Left ventricle myocardium inferior (tissue), 1 donor: ENCODE measurements at places on chromosomes 6 and 20. TPM values are rescaled to one million over a fixed set of nuclear protein-coding genes. Genes with fewer than 3 reads are reported as not detected.

GRCh38 chr6:100892116-100892515, 11.0 kb upstream of the ASCC3 start:
- H3K36me3 ChIP-seq, result no peaks in the 10 kb centered on the region
- DNase-seq, result no peak
- no peak overlapping the region for H3K27ac ChIP-seq

DNA sequence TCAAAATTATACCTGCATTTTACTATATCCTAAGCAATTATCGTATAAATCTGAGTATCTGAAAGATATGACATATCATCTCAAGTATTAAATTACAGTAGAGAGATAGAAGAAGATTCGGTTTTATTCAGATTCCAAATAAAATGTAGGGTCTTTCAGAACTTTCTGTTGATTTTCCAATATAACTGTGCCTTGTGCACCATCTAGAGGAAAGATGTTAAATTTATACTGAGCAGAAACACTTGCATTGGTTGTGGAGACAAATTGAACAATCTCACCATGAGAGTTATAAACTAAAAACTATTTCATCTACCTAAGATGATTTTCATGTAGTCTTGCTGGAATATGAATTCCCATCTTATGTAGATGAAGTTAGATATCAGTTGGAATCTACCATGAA, 26.8 kb upstream of the HSF2 start:
- no peaks in the 10 kb centered on the region for H3K36me3 ChIP-seq
- no peak overlapping the region for H3K27ac ChIP-seq
- no peaks in the 10 kb centered on the region for H3K27me3 ChIP-seq
- H3K4me1 ChIP-seq, result no peaks in the 10 kb centered on the region

GRCh38 chr6:169190144-169190584, 63.5 kb downstream of the THBS2 start:
- H3K36me3 ChIP-seq, result no peaks in the 10 kb centered on the region
- H3K27me3 ChIP-seq, result peaks cover 8% of the 10 kb centered on the region
- peak overlapping the region; percentile 74 for H3K27ac ChIP-seq
- peak; percentile 73 for DNase-seq
- peaks cover 7% of the 10 kb centered on the region for H3K4me1 ChIP-seq
- no peak overlapping the region for H3K4me3 ChIP-seq

GRCh38 chr6:33676416-33677142, 34.9 kb downstream of the UQCC2 start:
- H3K36me3 ChIP-seq, result peaks cover 54% of the 10 kb centered on the region
- no peak for DNase-seq
- no peak overlapping the region for H3K27ac ChIP-seq

DNA sequence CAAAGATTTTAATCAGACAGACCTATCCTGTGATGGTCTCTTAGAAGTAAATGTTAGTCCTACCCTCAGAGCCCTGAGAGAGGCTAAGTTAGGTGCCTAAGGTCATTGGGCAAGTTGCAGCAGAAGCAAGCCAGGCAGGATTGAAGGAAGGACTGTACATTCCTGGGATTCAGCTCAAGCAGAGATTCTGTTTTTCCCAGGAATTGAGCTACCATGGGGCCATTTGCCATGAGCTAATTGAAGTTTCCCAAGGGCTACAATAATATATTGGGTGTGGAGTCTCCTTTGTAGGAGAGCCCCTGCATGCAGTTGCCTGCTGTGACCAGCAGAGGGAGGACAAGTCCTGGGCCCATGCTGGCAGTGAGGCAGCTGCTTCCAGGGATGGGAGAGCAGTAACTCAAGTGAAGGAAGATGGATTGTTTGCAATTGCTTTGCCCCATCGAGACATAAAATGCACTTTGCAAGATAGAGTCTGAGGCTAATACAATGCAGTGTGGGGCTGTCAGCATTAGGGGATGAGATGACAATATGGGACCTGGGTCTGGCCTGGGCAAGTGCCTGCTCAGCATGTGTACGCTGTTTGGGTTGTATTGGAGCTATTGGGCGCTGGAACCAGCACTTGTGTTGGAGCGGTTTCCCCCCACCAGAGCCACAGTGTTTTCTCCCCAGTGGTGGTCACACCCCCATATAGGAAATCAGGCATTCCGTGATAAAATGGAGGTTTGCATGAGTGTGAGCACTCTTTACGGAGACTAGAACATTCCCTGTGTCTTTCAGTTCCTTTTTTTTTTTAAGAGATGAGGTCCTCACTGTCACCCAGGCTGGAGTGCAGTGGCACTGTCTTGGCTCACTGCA, 27.9 kb downstream of the DNMT3B start:
- peak; percentile 70 for DNase-seq
- no peak overlapping the region for H3K4me3 ChIP-seq

DNA sequence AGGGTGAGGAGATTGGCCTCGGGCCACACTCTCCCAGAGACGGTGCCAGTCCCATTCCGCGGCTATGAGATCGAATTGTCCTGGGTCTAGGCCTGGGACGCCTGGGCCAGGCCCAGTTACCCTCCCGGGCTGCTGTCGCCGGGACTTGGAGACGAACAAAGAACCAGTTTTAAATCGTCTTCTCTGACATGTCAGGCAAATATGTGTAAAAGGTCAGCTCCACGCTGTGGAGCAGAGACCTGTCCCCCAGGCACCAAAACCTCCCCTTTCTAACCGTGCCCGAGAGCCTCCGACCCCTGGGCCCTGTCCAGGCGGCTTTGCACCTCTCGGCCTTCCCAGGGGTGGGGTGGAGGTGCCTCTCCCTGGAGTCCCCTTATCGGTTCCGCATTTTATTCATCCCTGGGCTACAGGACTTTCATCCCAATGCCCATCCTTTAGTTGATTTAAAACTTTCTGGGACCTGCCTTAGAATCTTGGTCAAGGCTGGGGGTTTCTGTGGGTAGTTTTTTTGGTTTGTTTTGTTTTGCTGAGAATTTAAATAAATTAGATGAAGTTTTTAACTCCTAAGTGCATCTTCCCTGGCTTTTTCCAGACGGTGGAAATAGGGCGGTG, 5.8 kb upstream of the TFAP2A start:
- H3K27ac ChIP-seq, result no peak overlapping the region
- no peaks in the 10 kb centered on the region for H3K36me3 ChIP-seq

DNA sequence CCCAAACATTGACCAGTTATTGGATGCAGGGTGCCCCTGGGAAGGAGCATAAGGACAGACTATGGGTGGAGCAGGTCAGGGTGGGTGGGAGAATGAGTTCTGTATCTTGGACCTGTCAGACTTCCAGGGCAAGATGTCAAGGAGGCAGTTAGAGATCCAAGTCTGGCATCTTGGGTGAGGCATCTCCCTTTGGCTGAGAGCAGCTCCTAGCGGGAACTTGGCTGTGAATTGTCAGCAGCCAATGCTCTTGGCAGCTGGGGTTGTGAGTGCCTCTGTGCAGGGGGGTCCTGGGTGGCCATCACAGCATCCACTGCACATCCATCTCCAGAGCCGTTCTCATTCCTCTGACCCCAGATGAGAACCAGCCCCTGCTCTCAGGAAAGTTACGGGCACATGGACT, 117.0 kb upstream of the MYL9 start:
- peaks cover 89% of the 10 kb centered on the region for H3K27me3 ChIP-seq
- no peak overlapping the region for H3K27ac ChIP-seq
- DNase-seq, result no peak

- peak within 1 kb of the TSS; percentile 79 for H3K4me3 ChIP-seq
- DNase-seq, result peak; percentile 38
- peak within 1 kb of the TSS; percentile 92 for H3K27ac ChIP-seq
- no peaks in the 10 kb centered on the region for H3K36me3 ChIP-seq
Observed at GRCh38 chr6:42451333-42452170, at the start of gene TRERF1. Gene TRERF1, minus strand, starts transcription at chr6:42451926. Its CDS starts 182,336 bp downstream, at chr6:42269590.

DNA sequence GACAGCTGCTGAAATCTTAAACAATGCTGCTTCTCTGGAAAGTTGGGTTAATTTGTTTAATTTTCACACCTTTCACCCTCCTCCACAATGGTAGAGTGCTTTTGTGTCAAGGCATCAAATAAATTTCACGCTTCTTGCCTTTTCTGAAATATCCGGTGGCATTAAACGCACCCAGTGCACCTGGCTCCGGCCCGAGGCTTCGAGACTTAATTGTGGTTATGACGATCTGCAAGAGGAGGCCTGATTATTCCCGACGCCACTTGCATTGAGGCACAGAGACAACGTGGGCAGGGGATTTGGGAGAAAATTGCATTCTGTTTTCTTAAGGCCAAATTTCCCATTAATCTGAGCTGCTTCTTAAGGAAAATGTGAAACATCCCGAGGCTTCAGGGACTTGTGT, 152.2 kb downstream of the CDH4 start:
- peaks cover 27% of the 10 kb centered on the region for H3K27me3 ChIP-seq
- H3K36me3 ChIP-seq, result no peaks in the 10 kb centered on the region
- no peak for DNase-seq
- H3K4me3 ChIP-seq, result no peak overlapping the region
- H3K27ac ChIP-seq, result no peak overlapping the region

Gene HUS1B
- not detected for total RNA-seq

Gene SLC17A2
- not detected for total RNA-seq

Gene PMEPA1
- total RNA-seq, result 36.4 TPM

Gene RRAGD
- total RNA-seq, result 123 TPM

Gene BTN1A1
- not detected for total RNA-seq

Gene MDFI
- total RNA-seq, result 0.77 TPM

Gene SMLR1
- total RNA-seq, result not detected

Gene POU3F2
- not detected for total RNA-seq
